Activated naive CD4-positive, alpha-beta T cell treated with anti-CD3 and anti-CD28 coated beads for 36 hours (primary cell): ENCODE measurements at places on chromosomes 5 and 9.

DNA sequence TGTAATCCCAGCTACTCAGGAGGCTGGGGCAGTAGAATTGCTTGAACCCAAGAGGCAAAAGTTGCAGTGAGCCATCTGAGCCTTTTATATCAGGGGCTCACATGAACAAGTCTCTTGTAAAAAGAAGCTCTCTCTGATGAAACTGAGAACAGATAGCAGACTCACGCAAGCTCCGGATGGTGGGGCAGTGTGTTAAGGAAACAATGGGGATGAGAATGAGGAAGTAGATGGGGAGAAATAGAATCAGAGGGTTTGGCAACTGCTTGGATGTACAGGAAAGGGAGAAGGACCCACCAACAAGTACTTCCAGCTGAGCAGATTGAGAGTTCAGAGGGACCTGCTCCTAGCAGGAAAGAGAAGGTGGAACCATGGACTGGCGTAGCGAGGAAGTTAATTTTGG, 18.6 kb downstream of the TMEM252 start:
- no peak for DNase-seq

DNA sequence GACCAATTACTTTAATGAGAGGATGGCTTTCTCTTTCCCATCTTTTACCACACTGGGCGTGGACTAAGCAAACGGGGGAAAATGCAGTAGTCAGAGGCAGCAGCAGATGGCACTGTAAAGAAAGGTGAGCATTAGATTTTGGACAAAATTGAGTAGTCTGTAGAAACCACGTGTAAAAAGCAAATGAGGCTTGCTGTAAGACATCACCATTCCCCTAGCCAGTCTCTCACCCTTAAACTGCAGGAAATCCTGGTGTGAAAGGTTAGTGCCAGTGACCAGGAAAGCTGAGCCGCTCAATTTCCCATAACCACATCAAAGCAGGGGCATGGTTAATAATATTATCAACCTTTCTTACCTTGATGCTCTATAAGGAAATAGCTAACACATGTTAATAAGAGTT, 31.8 kb downstream of the SPATA31C2 start:
- peak; percentile 34 for DNase-seq

- no peak for DNase-seq
Observed at GRCh38 chr5:84385705-84386104, 1.0 kb upstream of the EDIL3 start.

GRCh38 chr9:112869917-112870316, 20.8 kb downstream of the SLC46A2 start:
- no peak for DNase-seq

DNA sequence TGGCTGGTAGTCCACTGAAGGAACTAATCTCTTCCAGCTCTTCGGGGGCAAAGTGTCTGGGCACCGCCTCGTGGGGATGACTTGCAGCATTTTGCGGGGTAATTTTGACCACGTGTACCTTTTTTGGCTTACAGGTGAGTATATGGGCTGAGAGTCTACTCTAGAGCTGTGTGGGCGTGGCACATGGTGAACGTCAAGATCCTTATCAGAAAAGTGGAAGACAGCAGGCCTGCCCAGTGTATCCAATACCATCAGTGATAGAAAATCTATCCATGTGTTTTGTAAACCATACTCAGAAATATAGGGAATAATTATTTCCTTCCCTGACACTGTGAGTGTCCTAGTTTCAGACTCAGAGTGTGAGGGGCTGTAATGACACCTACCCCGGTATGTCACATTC, 148.5 kb downstream of the SLIT3 start:
- DNase-seq, result no peak

- no peak for DNase-seq
Observed at GRCh38 chr5:162657076-162657475, 589.5 kb downstream of the GABRG2 start.

- no peak for DNase-seq
Observed at GRCh38 chr5:152403046-152403445, 2.0 kb downstream of the NMUR2 start.

- DNase-seq, result no peak
Observed at GRCh38 chr9:135647884-135648283, 8.5 kb upstream of the GLT6D1 start.

DNA sequence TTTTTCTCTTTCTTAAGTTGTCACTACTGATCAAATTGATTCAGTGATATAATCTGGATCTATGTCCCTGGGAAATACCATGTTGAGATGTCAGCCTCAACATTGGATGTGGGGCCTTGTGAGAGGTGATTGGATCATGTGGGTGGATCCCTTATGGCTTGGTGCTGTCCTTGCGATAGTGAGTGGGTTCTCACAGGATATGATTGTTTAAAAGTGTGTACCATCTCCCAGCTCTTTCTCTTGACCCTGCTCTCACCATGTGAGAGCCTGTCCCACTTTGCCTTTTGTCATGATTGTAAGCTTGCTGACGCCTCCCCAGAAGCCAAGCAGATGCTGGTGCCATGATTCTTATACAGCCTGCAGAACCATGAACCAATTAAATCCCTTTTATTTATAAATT, 68.6 kb downstream of the ST8SIA4 start:
- no peak for DNase-seq
